ENCODE measurements at places on chromosomes 7 and 10.
A peak's percentile ranks its signal among the peaks of the same experiment; 100 is the strongest.

GRCh38 chr10:78982726-78983125, 86.0 kb upstream of the ZMIZ1 start:
- DNase-seq = no peak

DNA sequence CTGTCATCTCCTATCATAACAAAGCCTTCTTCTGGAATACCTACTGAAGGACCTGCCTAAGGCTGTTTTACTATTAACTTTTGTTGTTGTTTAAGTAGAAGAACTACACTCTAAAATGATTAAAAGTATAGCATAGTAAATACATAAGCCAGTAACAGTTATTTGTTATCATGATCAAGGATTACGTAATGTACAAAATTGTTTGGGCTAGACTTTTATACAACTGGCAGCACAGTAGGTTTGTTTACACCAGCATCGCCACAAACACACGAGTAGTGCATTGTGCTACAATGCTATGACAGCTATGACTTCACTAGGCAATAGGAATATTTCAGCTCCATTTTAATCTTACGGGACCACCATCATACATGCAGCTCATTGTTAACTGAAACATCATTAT, 169.1 kb downstream of the LRRN3 start:
- DNase-seq = no peak

- DNase-seq = no peak
Measured at GRCh38 chr10:60629332-60629731, 148.9 kb upstream of the CDK1 start.

DNA sequence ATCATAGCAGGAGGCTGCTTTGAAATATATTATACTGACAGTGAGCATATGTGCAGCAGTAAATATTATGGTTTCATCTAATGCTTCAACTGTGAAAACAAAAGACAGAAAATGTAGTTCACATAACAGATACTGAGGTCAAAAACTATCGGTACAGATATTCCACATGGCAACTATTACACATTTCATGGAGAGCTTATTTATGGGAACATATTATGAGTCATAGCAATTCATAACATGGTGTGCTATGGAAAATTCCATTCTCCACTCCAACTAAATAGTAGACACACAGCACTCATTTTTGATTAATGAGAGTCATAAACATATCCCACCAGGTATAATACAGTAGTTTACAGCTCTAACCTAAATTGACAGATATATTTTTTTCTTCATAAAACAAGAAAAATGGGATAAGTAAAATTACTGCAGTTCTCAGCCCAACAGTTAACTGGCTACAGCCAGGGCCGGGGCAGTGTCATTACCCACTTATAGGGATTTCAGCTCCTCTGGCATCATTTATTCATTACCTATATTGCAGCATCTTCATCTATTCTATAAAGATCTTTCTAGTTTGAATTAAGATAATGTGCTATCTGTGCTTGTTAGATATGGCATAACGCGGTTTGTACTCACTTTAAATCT, 475.6 kb upstream of the KLF6 start:
- no peak for DNase-seq

DNA sequence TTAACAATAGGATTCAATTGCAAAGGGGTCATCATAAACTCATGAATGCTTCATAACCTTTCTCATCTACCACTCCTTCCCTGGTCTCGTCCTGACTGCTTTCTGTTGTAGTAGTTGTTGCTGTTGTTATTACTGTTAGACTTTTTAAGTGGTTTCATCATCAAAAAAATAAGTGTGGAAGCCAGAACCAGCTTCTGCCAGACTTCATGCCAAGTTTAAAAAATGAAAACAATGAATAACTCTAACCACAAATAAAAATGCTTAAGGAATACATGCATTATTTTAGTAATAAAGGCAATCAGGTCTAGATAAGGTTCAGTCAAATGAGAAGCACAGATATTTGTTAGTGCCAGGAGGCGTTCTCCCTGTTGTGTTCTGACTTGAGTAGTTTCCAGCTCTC, 85.4 kb downstream of the PCLO start:
- DNase-seq = no peak

DNA sequence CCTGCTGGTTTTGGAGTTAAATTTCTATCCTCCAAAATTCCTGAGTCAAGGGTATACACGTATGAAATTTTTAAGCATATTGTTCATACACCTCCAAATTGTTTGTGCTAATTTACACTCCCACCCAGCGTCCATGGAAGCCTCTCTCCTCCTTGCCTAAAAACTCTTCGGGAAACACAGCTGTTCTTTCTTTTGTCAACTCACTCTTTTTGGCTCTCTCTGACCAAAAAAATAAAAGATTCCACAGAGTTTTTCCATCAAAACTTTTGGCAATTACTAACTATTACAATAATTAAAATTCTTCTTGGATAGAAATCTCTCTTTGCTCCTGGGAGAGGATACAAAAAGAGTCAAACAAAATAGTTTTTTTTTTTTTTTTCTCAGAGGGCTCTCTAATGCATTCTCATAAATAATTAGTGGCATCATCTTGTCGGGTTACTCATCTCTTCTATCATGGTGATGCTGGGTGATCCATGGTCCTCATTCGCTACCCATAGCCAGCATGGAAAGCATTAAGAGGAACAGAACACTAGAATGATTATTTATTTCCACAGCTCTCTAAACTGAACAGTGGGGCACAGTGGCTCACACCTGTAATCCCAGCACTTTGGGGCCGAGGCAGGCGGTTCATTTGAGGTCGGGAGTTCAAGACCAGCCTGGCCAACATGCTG, 310.7 kb downstream of the SFMBT2 start:
- no peak for DNase-seq

DNA sequence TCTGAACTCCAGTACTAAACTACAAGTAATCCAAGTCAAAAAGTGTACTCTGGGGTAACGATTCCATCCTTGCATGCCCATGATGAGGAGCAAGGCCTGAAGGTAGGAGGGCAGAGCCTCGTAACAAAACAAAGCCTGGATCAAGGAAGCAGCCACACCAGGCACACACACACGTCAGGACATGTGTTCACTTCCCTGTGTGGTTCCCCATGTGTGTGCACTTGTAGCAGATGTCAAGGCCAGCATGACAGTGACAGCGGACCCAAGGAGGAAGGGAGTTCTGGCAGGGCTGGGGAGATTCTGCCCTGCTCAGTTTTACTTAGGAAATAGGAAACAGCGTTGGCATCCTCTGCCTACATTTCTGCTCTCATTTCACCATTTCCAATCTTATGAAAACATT, 92.8 kb downstream of the ALOX5 start:
- DNase-seq = no peak

DNA sequence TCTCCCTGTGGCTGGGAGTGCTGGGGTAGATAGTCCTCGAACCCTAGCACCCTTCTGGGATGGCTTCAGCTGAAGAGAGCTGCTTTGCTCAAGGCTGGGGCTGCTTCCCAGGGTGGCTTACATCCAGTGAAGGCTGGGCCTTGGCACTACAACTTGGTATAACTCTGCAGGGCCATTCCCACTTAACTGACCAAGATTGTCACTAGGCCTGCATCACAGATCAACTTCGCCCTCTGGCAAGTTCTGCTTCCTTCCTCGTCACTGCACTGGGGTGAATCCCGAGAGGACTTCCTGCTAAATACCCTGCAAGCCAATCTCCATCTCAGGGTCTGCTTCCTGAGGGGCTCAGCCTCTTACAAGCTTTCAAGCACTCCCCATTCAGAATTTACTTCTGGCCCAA, 195.2 kb downstream of the DOCK4 start:
- DNase-seq = no peak

- no peak for DNase-seq
Measured at GRCh38 chr7:47571331-47572093, 10.4 kb downstream of the TNS3 start.

GRCh38 chr7:103447073-103447960, 1.3 kb upstream of the SLC26A5 start:
- no peak for DNase-seq

DNA sequence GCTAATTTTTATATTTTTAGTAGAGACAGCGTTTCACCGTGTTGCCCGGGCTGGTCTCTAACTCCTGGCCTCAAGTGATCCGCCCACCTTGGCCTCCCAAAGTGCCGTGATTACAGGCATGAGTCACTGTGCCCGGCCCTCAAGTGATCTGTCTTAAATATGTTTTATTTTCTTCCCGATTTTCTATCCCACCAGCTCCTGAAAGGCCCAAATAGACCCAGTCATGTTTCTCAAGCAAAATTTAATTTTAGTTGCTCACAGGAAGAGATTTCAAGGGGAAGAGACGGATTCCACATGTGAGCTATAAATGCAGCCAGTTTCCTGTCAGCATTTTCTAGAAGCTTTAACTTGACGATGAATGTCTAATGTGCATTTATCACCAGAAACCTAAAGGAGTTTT, 12.0 kb downstream of the DENND10 start:
- DNase-seq = no peak

DNA sequence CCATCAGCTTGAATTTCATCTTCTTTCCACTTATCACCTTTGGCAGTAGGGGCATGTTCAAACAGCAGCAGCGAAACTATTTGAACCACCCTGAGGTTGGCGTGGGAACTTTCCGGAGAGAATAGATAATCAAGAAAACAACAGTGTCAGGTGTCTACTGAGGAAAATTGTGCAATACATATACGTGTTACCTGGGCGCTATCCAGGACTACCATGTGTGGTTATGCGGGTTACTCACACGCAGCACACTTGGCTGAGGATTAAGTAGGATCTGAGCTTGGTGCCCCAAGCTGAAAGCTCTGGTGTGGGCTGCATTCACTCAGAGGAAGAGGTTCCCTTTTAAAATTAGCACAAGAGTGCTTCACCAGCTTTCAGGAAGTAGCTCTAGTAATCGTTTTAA, 8.8 kb upstream of the ABI1 start:
- no peak for DNase-seq

- DNase-seq = no peak
Measured at GRCh38 chr10:119279441-119279840, 72.1 kb downstream of the GRK5 start.

- no peak for DNase-seq
Measured at GRCh38 chr7:99949645-99950228, 20.3 kb upstream of the GJC3 start.

GRCh38 chr7:142098004-142098403, 13.5 kb upstream of the MGAM2 start:
- no peak for DNase-seq

DNA sequence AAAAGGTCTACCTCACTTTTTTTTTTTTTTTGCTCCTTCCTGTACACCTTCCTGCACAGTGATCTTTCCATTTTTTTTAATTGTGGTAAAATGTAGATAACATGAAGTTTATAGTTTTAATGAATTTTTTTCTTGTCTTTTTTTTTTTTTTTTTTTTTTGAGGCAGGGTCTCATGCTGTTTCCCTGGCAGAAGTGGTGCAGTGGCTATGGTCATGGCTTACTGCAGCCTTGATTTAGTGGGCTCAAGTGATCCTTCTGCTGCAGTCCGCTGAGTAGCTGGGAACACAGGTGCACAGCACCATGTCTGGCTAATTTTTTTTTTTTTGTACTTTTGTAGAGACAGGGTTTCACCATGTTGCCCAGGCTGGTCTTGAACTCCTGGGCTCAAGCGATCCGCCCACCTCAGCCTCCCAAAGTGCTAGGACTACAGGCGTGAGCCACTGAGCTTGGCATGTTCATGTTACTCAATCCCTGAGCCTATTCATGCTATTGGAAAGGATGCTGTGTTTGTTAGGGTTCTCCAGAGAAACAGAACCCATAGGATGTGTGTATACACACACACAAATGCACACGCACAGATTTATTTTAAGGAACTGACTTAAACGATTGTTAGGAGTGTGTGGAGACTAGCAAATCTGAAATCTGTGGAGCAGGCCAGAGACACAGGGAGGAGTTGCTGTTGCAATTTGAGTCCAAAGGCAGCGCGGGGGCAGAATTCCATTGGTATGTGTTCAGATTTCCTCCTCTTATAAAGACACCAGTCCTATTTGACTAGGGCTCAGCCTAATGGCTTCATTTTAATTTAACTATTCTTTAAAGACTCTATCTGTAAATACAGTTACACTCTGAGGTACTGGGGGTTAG, 29.1 kb downstream of the GALNT11 start:
- DNase-seq = no peak

GRCh38 chr10:42850931-42851330, 68.3 kb downstream of the BMS1 start:
- DNase-seq = no peak

DNA sequence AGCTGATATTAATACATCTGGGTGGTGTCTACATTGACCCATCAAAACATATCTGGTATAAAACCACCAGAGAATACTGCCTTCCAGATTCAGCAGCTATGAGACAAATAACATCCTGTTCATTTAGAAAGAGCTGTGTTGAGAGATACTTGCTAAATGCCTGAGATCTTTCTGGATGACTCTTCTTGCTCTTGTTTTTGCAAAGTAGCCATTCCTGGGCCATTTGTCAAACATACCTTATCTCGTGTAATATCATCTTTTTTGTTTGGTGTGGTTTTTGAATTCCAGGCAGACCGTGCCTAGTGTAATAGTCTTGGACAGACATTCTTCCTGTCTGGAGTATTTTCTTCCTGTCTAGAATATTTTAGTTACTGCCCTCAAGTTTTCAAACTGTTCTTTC, 74.7 kb upstream of the PRR15 start:
- DNase-seq = no peak

DNA sequence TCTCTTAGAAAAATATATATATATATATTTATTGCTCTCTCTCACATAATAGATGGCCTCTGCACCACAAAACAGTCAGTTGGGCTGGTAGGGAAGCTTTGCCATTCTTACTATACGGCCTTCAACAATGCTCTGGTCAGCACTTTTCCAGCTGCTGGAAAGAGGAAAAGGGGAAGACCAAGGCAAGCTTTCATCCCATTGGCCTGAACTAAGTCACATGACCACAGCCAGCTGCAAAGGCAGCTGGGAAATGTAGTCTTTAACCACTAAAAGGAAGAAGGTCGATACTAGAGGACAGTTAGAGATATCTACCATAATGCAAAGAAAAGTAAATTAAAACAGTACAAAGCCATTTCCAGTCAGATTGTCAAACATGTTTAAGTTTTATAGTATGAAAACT, 58.4 kb upstream of the MACROH2A2 start:
- peak; percentile 8 for DNase-seq

DNA sequence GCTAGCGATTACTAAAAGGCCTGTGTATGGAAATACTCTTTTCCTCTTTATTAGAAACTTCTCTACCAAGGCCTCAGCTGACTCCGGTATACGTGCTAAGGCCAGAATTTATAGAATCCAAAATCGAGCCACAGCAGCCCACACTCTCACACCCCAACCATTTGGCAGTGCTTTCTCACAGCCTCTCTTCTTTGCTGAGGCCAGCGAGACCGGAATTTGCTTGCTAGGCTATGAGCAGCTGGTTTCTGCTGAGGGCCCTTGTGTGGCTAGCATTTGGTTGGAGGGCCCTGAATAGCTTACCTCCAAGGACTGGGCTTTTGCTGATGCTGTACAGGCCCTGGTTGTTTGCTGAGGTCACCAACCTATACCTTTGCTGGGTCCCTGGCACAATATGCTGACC, 46.1 kb downstream of the ITGB8 start:
- DNase-seq = no peak

- no peak for DNase-seq
Measured at GRCh38 chr7:112211348-112211907, 4.9 kb downstream of the ZNF277 start.

GRCh38 chr10:5508786-5509185, 9.4 kb upstream of the CALML5 start:
- no peak for DNase-seq

GRCh38 chr7:5282543-5283316, at the start of gene SLC29A4:
Gene SLC29A4 (plus strand): TSS chr7:5282943. CDS start chr7:5287817, 4,874 bp downstream.
- DNase-seq = no peak
